ENCODE measurements at places on chromosomes 5 and 9. TPM values are rescaled to one million over a fixed set of nuclear protein-coding genes. Genes with fewer than 3 reads are reported as not detected.
A peak's percentile ranks its signal among the peaks of the same experiment; 100 is the strongest.

GRCh38 chr5:129459777-129460671 is at the start of gene ADAMTS19:
Gene ADAMTS19 (plus strand): TSS chr5:129460298. CDS start chr5:129460392, 94 bp downstream.
- H3K36me3 ChIP-seq, result peaks cover 5% of the 10 kb centered on the region
- peak; percentile 74 for DNase-seq
- H3K4me1 ChIP-seq, result peaks cover 42% of the 10 kb centered on the region
- peak within 1 kb of the TSS; percentile 90 for H3K27ac ChIP-seq

DNA sequence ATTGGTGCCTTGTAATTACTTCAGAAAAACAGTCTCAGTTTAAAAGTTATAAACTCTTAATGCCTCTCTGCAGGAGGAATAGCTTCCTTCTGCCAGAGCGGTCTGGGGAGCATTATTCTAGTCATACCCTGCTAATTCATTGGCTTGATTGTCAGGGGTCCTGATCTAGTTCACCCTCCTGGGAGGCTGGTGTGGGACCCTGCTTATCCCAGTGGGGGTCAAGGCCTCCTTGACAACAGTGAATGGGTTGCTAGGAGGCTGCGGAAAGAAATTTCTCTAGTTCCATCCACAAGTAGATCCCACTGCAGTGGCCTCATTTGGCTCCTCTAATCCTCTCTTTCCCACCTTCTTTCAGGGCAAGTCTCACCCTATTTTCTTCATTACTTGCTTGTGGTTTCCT is 105.7 kb downstream of the TMC1 start:
- H3K27ac ChIP-seq, result no peak overlapping the region
- peaks cover 7% of the 10 kb centered on the region for H3K4me1 ChIP-seq
- no peak for DNase-seq
- no peaks in the 10 kb centered on the region for H3K27me3 ChIP-seq
- peaks cover 7% of the 10 kb centered on the region for H3K36me3 ChIP-seq

DNA sequence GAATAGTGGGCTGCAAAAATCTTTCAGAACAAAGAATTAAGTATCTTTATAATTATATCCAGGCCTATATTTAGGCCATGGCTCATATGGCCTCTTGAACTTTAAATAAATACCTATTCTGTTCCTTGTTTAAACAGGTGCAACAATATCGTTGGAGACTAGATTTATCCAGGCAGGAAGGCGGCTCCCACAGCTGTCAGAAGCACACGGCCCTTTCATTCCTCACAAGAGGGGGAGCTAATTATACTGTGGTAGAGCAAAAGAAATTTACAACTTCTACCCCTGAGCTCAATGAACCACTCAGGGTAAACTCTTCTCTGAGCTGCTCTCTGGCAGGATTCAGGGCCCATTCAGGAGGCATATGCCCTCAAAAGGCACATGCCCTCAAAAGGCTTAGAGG is 31.3 kb downstream of the TMEM174 start:
- DNase-seq, result no peak
- H3K27me3 ChIP-seq, result peaks cover 3% of the 10 kb centered on the region

Gene AJM1
- 15.3 TPM for total RNA-seq

Gene WDR31
- 1.3 TPM for total RNA-seq

DNA sequence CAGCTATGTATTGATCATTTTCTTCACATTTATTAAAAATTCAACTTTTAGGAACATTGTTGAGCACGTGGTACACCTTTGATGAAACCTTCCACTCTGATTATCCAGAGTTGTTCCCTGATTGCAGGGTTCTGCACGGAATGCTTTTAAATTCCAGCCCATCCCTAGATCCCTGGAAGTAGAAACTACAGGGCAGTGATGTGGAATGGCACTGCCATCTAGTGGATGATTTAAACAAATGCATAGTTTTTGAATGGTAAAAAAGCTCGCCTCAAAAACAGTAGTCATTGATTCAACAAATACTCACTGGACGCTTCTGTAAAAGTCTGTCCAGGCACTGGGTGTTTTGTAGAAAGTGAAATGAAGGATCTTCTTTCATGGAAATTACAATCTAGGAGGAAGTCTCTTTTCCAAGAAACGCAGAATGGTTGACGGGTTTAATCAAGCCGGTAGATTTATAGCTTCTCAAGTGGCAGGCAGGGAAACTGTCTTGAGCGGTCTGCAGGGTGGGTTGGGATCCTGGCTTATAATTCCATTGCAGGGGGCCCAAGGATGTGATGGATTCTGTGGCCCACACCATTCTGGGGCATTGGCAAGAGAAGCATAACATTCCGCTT is 118.4 kb downstream of the ARHGAP26 start:
- peak overlapping the region; percentile 11 for H3K27ac ChIP-seq
- no peaks in the 10 kb centered on the region for H3K27me3 ChIP-seq
- no peak overlapping the region for H3K4me3 ChIP-seq
- no peaks in the 10 kb centered on the region for H3K4me1 ChIP-seq

- H3K4me1 ChIP-seq, result no peaks in the 10 kb centered on the region
- no peaks in the 10 kb centered on the region for H3K36me3 ChIP-seq
- H3K27me3 ChIP-seq, result no peaks in the 10 kb centered on the region
- H3K27ac ChIP-seq, result no peak overlapping the region
Measured at GRCh38 chr9:14383294-14383693, 69.4 kb upstream of the NFIB start.

- H3K4me1 ChIP-seq, result peaks cover 3% of the 10 kb centered on the region
- H3K4me3 ChIP-seq, result no peak overlapping the region
- H3K27ac ChIP-seq, result no peak overlapping the region
Measured at GRCh38 chr5:44536650-44537260, 147.5 kb upstream of the FGF10 start.

- DNase-seq, result peak; percentile 61
- peaks cover 43% of the 10 kb centered on the region for H3K4me1 ChIP-seq
- H3K27me3 ChIP-seq, result peaks cover 7% of the 10 kb centered on the region
- no peaks in the 10 kb centered on the region for H3K36me3 ChIP-seq
Measured at GRCh38 chr5:139668064-139668880, 20.1 kb downstream of the CXXC5 start.

Measured in glutamatergic neuron (in vitro differentiated cells).